DMS 273 treated with DMSO at 0.1 percent for 48 hours (cell line): ENCODE measurements at places on chromosomes 2 and 18.

- DNase-seq = no peak
Observed at GRCh38 chr18:48167897-48168253, 237.4 kb upstream of the SMAD2 start.

DNA sequence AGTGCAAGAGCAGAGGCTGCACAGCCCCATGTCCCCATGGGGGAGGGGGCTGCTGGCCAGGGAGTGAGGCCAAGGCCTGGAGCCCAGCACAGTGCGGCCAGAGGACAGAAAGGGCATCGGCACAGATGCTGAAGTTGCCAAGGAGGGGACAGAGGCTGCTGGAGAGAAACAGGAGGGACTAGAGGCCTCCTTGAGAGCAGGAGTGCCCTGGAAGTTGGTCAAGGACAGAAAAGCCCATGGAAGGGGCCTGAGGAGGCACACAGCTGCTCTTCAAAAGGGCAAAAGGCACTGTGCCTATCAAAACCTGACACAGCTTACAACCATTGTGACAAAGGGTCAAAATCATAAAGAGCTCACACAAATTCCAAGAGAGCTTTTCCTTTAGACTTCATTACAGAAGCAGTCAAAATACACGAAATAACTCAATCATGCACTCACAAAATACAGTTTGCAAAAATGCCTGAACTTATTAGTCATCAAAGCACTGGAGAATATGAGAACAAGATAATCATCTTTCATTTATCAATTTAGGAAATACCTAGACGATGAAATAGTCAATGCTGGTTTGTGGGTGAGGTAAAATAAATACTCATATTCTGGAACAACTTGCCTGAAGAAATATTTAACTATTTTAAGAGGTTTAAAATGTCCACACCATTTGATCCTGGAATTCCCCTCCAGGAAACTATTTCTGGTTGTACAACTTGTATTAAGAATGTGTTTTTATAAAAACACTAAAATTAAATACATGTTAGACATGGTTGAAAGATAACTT lies 79.6 kb downstream of the USP40 start:
- DNase-seq = no peak

DNA sequence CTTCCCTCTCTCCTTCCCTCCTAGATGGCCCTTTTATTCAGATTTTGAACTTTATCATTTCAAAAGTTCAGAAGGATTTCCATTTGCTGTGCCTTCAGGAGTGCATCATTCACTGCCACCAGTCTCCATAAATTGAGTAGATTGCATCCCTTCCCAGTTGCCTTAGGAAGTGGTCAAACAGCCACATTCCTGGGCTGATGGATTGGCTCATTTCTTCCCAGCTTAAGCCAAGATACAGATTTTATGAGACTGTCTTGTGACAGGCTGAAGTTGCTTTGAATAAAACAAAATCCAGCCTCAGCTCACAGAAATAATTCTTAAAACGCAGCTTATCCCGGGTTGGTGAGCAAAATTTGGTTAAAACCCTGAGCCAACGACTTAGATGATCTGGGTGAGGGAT lies 9.8 kb downstream of the NRP2 start:
- no peak for DNase-seq

DNA sequence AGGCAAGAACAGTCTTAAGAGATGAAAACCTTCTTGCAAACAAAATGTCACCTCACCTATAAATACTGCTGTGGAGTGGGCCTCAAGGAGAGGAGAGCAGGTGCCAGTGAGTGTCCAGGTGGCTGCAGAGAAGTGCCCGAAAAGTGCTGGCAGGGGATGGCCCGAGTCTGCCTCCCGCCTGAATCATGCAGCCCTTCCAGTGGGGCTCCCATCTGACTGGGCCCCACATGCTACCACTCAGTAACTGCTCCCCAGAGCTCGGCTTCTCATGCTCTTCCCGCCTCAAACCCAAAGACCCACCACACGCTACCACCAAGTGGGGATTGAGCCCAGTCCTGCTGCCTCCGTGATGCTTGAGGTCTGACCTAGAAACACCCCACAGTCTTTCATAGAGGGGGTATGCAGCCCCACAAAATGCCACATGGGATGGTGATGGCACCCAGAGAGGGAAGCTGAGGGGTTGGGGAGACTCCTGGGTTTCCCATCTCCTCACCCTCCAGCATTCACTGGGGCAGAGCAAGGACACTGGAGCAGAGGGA lies 7.4 kb downstream of the HS6ST1 start:
- DNase-seq = no peak

GRCh38 chr2:16824472-16824871 lies 158.8 kb upstream of the CYRIA start:
- DNase-seq = no peak

GRCh38 chr2:5720426-5720825 lies 28.2 kb downstream of the SOX11 start:
- DNase-seq = no peak

DNA sequence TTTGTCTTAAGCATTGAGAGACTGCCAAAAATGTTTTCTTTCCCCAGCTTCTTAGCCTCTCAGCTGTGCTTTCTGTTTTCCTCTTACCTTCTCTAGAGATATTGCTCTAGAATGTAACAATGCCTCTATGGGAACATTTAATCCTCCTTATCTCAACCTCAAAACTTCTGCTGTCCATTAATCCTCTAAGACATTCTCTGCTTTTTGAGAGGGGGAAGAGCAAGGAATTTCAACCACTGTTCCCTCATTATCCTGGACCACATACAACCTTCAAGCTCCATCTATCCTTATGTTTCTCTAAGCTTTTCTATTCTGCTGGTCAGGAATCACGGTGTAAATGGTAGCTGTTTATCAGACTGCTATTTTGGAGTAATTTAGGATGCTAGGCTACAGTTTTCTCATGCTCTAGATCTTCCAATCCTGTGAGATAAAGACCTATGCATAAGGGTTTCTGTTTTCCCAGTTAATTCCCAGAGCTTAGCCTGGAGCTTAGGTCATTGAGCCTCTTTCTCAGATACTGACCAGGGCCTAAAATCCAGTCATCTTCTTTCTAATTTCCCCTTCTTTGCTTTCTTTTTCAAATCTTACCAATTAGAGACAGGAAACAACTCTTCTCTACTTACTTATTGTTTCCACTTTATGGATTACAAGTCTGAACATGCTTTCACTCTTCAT lies 282.0 kb downstream of the CALCRL start:
- DNase-seq = no peak

- DNase-seq = no peak
Observed at GRCh38 chr2:233853883-233854240, 473 bp downstream of the HJURP start.

DNA sequence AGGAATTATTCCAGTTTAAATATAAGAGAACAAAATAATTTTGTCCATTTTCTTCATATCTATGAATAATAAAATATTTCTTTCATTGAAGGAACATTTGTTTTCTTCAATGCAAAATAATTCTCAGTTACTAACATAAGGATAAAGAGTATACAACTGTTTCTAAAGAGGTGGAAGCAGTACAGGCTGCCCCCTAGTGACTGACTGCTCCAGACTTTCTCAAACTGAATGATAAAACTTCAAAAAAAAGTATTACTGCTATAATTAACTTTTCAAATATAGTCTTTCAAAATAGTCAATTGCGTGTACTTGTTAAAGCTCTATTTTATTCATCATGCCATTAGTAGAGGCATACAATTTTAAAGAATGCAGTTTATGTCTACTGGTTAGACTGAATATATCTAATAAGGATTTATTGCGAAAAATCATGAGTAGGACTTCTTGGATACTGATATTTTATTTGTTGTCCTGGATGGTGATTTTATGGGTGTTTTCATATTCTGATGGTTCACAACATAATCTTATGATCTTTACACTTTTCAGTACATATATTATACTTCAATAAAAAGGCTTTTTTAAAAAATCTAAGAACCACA lies 100.1 kb downstream of the WDPCP start:
- DNase-seq = no peak

DNA sequence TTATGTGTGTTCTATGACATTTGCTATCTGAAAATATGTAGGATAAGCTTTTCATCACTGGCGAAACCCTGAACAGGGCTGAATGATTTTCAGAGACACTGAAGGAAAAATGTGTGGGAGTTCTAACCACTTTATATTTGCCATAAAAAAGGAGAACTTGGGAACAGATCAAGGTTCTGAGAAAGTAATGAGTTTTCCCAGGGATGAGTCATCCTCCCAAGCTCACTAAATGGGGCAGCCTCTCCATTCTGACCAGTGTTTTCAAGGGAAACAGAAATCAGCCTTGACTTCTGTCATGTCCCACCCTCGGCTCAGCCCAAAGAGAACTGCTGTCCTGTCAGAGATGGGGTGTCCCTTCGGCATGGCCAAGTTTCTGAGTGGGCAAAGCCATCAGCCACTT lies 2109.8 kb upstream of the CELF4 start:
- no peak for DNase-seq

- DNase-seq = peak; percentile 65
Observed at GRCh38 chr2:240183006-240183874, 42.8 kb upstream of the OTOS start.

GRCh38 chr2:28618221-28619141 lies 122.6 kb downstream of the PLB1 start:
- no peak for DNase-seq

- no peak for DNase-seq
Observed at GRCh38 chr2:190841707-190842505, 38.7 kb upstream of the GLS start.

- DNase-seq = no peak
Observed at GRCh38 chr2:72112401-72112800, 35.3 kb downstream of the CYP26B1 start.

DNA sequence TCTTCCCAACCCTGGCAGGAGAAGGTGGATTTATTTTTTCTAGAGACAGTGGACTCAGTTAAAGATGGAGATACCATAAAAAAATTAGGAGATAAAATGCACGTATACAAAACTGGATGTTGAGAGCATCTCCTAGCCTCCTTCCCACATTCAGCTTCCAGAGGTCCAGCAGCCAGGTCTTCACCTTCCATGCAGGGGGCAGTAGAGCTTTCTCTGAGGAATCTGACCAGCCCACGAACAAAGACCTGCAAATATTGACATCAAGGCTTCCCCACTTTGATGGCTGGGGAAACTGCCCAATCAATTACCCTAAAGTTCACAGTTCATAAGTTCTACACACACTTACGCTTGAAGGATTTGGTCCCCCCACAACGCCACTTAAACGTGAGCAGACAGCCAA lies 24.5 kb downstream of the AQP4 start:
- DNase-seq = no peak

GRCh38 chr2:37168217-37168981 lies 11.6 kb upstream of the EIF2AK2 start:
- DNase-seq = no peak

DNA sequence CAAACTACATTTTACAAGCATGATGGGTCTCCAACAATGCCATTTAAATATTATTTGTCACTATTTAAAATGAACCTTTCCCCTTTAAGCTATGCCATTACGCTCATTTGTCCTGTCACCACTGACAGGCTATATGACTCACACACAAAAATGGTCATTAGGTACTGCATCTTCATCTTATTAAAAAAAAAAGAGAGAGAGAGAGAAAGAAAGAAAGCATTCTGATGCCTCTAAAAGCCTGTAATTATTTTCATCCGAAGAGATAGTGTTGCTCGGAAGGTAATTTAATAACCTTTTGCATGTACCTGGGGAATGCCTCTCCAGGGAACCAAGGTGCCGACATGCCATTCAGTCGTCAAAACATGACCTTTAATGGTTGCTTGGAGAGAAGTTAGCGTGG lies 226.7 kb downstream of the ARHGAP15 start:
- no peak for DNase-seq

DNA sequence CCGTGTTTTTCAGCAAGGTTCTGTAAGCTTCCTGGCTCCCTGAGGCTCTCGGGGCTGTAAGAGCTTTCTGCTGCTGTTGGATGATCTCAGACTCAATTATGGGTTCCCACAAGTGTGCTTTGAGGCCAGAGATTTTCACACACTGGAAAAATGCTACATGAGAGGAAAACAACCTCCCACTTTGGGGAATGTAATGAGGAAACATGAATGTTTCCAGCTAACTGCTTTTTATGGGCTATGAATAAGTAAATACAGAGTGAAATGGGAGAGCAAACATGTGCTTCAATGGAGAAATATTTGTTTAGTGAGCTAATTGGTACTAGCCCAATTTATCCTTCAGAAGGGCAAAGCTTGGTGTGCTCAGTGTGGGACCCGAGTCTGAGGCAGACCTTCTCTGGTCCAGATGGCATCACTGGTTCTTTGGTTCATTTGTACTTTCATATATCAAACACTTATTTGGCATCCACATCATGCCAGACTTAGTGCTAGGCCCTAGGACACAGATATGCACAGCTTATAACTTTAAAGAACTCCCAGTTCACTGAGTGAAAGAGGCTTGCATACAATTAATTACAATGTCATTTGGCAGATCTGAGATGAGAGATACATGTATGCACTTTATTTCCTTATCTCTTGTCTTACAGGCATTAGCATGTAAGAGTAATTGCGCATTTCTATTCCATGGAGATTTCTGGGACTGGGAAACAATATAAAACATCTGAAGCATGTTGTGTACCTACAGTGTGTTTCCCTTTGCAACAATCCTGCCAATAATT lies 248.8 kb downstream of the RDH14 start:
- DNase-seq = no peak

GRCh38 chr2:195612611-195613495 lies 44.2 kb upstream of the SLC39A10 start:
- no peak for DNase-seq

- no peak for DNase-seq
Observed at GRCh38 chr2:121735518-121736074, 1.1 kb downstream of the NIFK start.

DNA sequence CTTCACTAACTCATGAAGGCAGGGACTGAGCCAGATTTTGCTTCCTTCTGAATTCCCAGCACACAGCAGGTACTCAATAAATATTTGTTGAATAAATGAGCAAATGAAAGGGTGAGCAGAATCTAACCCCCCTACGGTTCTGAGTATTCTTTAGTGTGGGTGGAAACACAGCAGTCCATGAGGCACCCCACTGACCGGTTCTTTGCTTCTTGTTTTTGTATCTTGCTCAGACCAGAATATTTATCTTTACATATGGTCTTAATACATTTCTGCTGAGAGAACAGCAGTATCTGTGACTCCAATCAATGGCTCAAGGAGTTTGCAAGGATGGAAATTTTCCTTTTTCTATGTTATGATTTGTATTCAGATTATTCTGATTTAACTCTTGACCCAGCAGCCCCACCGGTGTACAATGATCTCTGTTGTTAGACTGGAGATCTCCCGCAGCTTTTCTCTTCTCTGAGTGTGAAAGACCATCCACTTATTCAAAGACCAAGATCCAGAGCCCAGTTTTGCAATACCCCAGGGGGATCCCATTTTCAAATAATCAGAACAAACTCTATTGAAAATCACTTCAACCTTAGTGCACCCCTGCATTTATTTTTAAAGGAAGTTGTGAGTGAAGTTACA lies 506.5 kb upstream of the TNP1 start:
- no peak for DNase-seq

DNA sequence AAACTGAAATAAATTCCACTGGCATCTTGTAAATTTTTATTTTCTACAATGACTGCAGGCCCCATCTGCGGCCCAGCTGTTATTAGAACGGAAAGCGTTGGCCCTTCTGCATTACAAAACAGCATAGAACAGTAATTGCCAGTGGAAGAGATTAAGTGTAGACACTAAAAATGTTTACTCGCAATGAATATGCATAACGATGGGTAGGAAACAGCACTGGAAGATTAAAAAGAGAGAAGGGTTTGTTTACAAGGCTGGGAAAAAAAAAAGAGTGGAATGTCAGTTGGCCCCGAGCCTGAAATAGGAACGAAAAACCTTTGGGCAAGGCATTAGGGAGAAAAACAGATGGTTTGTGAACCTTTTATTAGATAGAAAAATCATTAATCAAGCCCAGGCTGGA lies 275.9 kb upstream of the TCF4 start:
- peak; percentile 84 for DNase-seq
